Calu3 (cell line): ENCODE measurements at places on chromosomes 7 and 10. TPM values are rescaled to one million over a fixed set of nuclear protein-coding genes. Genes with fewer than 3 reads are reported as not detected.
A peak's percentile ranks its signal among the peaks of the same experiment; 100 is the strongest.

- peak overlapping the region; percentile 54 for H3K27ac ChIP-seq
- H3K36me3 ChIP-seq = no peaks in the 10 kb centered on the region
- no peaks in the 10 kb centered on the region for H3K27me3 ChIP-seq
- DNase-seq = no peak
- H3K4me3 ChIP-seq = no peak overlapping the region
These were observed 67.4 kb downstream of the GBF1 start for GRCh38 chr10:102312683-102313082.

DNA sequence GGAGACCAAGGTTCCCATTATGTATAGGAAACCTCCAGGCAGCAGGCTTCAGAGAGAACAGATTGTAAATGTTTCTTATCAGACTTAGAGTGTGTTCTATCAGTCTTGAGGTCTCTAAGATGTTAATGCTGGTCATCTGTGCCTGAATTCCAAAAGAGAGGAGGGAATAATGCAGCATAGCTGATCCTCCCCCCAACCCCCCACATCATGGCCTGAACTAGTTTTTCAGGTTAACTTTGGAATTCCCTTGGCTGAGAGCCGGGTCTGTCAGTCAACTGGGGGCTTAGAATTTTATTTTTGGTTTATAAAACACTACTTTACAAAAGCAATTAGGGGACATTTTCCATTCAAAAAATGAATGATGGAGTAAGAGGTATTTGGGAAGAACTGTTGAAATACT is 184.3 kb downstream of the NEBL start:
- H3K36me3 ChIP-seq = no peaks in the 10 kb centered on the region
- no peaks in the 10 kb centered on the region for H3K4me1 ChIP-seq
- DNase-seq = no peak
- H3K4me3 ChIP-seq = no peak overlapping the region
- no peak overlapping the region for H3K27ac ChIP-seq

DNA sequence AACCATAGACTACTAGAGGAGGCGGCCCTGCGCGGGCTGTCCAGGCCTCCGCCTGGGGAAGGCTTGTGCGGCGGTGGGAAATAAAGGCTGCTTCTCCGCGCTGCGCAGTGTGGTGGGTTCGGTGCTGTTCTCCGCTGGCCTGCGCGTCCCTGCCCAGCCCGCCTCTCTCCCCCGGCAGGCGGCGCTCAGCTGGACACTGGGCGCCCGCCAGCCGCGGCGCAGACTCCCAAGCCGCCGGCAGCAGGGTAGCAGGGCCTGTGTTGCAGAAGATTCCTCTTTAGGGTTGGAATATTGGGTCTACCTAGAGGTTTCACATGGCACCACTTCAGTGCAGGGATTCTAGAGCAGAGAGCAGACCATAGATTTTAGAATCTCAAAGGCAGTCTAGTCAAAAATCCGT is 66.1 kb upstream of the ZPBP start:
- no peaks in the 10 kb centered on the region for H3K36me3 ChIP-seq
- H3K27me3 ChIP-seq = peaks cover 21% of the 10 kb centered on the region
- no peaks in the 10 kb centered on the region for H3K4me1 ChIP-seq
- H3K27ac ChIP-seq = no peak overlapping the region
- DNase-seq = no peak

Gene SPAM1
- not detected in 2 replicates for total RNA-seq

DNA sequence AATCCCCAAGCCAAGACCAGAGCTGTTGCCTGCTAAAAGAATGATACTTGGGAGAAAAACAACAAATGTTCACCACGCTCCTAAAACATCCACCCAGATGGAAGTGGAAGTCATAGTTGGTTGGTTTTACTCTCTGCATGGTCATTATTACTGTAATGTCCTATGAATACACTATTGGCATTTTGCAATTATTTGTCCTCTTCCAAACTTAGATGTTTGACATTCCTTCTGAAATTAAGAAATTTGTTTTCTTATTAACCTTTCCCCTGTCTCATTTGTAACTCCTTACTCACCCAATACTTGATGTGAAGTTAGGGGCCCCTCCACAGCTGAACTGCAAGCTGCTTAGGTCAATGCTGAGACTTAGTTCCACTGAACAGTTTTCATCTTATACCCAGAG is 383.3 kb downstream of the INHBA start:
- H3K27ac ChIP-seq = no peak overlapping the region
- H3K27me3 ChIP-seq = no peaks in the 10 kb centered on the region
- peaks cover 13% of the 10 kb centered on the region for H3K4me1 ChIP-seq
- DNase-seq = no peak
- H3K36me3 ChIP-seq = no peaks in the 10 kb centered on the region
